ENCODE measurements at places on chromosomes 16 and 17. TPM values are rescaled to one million over a fixed set of nuclear protein-coding genes. Genes with fewer than 3 reads are reported as not detected.

- no peaks in the 10 kb centered on the region for H3K27me3 ChIP-seq
- H3K36me3 ChIP-seq = no peaks in the 10 kb centered on the region
- H3K27ac ChIP-seq = no peak overlapping the region
- no peaks in the 10 kb centered on the region for H3K4me1 ChIP-seq
- H3K4me3 ChIP-seq = no peak overlapping the region
These were observed 85.3 kb upstream of the NSRP1 start for GRCh38 chr17:30031214-30031869.

DNA sequence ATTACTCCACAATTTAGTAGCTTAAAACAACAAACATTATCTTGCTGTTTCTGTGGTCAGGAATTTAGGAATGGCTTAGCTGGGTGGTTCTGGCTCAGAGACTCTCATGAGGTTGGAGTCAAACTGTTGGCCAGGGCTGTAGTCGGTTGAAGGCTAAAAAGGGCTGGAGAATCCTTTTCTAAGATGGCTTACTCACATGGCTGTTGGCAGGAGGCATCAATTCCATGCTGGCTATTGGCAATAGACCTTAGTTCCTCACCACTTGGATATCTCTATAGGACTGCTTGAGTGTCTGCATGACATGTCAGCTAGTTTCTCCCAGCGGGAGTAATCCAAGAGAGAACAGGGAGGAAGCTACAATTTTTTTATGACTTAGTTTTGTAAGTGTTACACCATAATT is 6.6 kb upstream of the EFCAB13 start:
- DNase-seq = no peak
- H3K27me3 ChIP-seq = no peaks in the 10 kb centered on the region
- H3K27ac ChIP-seq = peak overlapping the region; percentile 56
- H3K4me3 ChIP-seq = no peak overlapping the region
- H3K36me3 ChIP-seq = no peaks in the 10 kb centered on the region

The CLEC19A gene
- not detected for total RNA-seq

- H3K4me1 ChIP-seq = peaks cover 6% of the 10 kb centered on the region
- no peak for DNase-seq
- H3K4me3 ChIP-seq = no peak overlapping the region
- no peaks in the 10 kb centered on the region for H3K36me3 ChIP-seq
- H3K27ac ChIP-seq = no peak overlapping the region
These were observed 10.9 kb downstream of the MRM1 start for GRCh38 chr17:36612323-36612722.

The SLC13A2 gene
- 40.5 TPM for total RNA-seq

- H3K27me3 ChIP-seq = no peaks in the 10 kb centered on the region
- no peak overlapping the region for H3K27ac ChIP-seq
- no peaks in the 10 kb centered on the region for H3K4me1 ChIP-seq
- H3K36me3 ChIP-seq = no peaks in the 10 kb centered on the region
- DNase-seq = no peak
These were observed 22.7 kb upstream of the KCNJ12 start for GRCh38 chr17:21353326-21354010.

The ARHGDIG gene
- total RNA-seq = 20.0 TPM

DNA sequence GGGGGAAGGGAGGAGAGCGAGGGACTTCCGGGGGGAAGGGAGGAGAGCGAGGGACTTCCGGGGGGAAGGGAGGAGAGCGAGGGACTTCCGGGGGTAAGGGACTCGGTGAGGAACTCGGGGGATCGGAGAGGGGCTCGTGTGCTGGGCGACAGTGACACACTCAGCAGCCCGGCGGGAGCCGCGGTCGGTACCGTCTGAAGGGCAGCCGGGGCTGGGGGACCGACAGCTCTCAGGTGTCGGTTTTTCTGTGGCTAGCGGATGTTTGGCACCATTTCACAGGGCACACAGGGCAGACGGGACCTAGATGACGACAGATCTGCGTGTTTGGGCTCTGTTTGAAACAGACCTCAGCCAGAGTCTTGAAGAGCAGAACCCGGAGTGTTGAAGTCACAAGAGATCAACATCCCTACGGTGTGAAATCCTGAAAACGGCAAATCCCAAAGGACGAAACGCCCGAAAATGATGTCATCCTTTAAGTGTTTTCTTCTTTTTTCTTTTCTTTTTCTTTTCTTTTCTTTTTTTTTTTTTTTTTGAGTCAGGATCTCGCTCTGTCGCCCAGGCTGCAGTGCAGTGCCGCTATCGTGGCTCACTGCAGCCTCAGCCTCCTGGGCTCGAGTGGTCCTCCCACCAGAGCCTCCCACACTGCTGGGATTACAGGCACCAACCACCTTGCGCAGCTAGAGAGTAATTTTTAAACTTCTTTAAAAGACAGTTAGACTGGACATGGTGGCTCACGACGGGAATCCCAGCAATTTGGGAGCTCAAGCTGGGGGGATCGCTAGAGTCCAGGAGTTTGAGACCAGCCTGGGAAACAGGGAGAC is 23.9 kb downstream of the ZNF778 start:
- H3K4me1 ChIP-seq = no peaks in the 10 kb centered on the region
- no peaks in the 10 kb centered on the region for H3K36me3 ChIP-seq
- H3K27me3 ChIP-seq = no peaks in the 10 kb centered on the region

The SLC52A1 gene
- total RNA-seq = 1.7 TPM

GRCh38 chr16:1980030-1980769 is 1.1 kb downstream of the NOXO1 start:
- peaks cover 11% of the 10 kb centered on the region for H3K36me3 ChIP-seq
- DNase-seq = peak; percentile 60
- peak overlapping the region; percentile 93 for H3K27ac ChIP-seq
- peak overlapping the region; percentile 39 for H3K4me3 ChIP-seq
- peaks cover 8% of the 10 kb centered on the region for H3K27me3 ChIP-seq
- peaks cover 17% of the 10 kb centered on the region for H3K4me1 ChIP-seq

The ZFP90 gene
- total RNA-seq = 10.3 TPM

DNA sequence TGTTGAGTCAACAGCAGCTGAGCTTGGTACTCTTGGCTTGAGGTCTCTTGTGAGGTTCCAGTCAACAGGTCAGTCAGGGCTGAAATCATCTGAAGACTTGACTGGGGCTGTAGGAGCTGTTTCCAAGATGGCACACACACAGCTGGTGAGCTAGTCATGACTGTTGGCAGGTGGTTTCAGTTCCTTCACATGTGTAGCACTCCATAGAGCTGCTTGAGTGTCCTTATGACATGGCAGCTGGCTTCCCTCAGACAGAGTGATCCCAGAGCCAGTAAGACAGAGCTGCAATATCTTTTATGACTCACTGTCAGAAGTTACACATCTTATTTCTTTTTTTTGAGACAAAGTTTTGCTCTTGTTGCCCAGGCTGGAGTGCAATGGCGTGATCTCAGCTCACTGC is 19.5 kb upstream of the GAS7 start:
- DNase-seq = no peak
- no peaks in the 10 kb centered on the region for H3K4me1 ChIP-seq
- no peaks in the 10 kb centered on the region for H3K27me3 ChIP-seq
- H3K36me3 ChIP-seq = no peaks in the 10 kb centered on the region
- no peak overlapping the region for H3K4me3 ChIP-seq

GRCh38 chr17:19647697-19648474 is 665 bp upstream of the ALDH3A2 start:
- peak; percentile 65 for DNase-seq
- H3K36me3 ChIP-seq = no peaks in the 10 kb centered on the region
- no peaks in the 10 kb centered on the region for H3K27me3 ChIP-seq
- H3K4me3 ChIP-seq = peak overlapping the region; percentile 72

DNA sequence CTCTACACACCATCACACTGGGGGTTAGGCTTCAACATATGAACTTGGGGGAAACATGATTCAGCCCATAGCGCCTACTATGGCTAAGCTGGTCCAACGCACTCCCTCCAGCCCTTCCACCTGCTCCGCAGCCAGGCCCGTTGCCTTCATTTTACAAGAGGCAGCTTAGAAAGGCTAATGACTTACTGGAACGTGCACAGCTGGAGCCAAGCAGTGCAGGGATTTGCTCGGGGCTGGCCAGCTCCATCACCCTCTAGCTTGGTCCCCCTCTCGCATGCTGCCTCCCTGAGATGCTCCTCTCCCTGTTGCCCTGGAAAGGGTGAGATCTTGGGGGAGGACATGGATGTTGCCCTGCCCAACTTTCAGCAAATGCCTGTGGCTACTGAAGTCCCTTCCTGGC is 2.8 kb upstream of the CACNG1 start:
- no peaks in the 10 kb centered on the region for H3K36me3 ChIP-seq
- H3K4me3 ChIP-seq = no peak overlapping the region
- no peak for DNase-seq
- H3K27me3 ChIP-seq = no peaks in the 10 kb centered on the region

The MARVELD3 gene
- 79.0 TPM for total RNA-seq
